ENCODE measurements at places on chromosomes 5 and 9.

- no peak for DNase-seq
Observed at GRCh38 chr5:118236108-118236849, 752.1 kb downstream of the DTWD2 start.

- no peak for DNase-seq
Observed at GRCh38 chr9:36905101-36906066, 128.7 kb downstream of the PAX5 start.

GRCh38 chr9:105144076-105144475, 100.4 kb upstream of the SLC44A1 start:
- DNase-seq, result no peak

GRCh38 chr5:171201310-171201709, 107.7 kb upstream of the TLX3 start:
- DNase-seq, result no peak

- DNase-seq, result no peak
Observed at GRCh38 chr9:131203431-131204218, 72.7 kb downstream of the FAM78A start.

GRCh38 chr9:130446101-130446861, 1.5 kb downstream of the ASS1 start:
- DNase-seq, result no peak

DNA sequence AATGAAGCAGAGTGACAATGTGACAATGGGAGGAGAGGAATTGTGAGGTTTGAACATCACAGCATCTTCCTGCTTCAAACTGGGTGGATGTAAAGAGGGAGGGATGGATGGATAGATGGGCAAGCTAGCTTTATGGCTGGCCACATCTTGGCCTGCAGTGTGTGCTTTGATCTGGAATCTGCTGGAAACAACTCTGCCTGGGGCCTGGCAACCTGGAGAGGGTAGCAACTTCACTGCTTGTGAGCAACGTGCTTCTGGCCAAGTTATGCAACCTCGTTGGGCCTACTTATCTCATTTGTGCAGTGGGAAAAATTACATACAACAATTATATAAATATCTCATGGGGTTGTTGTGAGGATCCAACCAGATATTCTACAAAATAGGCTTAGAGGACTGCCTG, 5.3 kb downstream of the IL9 start:
- DNase-seq, result no peak

DNA sequence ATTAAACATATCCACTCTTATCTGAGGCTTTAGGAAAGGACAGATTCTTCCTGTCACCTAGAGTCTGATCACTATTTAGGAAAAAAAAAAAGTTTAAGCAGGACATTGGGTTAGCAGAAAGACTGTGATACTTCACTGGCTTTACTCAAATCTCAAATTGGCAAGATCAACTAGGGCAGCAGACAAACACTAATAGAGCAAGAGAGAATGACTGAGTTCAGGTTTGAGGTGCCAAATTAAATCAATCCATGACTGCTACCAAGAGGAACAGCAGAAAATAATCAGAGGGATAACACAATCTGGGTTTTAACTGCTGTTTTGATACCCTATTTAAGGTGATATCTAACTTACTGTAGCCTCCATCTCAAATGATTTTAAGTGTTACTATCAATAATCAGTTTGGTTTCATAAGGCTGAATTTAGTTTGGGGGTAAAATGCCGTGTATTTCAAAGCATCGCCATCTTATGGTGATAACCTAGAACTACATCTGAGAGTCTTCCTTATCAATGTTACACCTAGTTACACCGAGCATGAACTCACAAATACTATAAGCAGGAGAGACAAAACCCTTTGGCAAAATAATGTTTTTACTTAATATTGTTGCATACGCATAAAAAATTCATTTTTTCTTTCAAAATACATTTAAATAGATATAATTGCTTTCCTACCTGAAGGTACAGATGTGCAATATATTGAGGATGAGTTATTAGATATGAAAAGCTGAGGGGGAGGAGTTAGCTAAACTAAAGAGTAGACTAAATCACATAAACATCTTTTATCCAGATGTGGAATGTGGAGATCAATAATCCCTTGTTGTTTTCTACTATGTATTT, 286.4 kb upstream of the CDH12 start:
- no peak for DNase-seq

- peak; percentile 25 for DNase-seq
Observed at GRCh38 chr9:36632892-36633291, 60.2 kb downstream of the MELK start.

DNA sequence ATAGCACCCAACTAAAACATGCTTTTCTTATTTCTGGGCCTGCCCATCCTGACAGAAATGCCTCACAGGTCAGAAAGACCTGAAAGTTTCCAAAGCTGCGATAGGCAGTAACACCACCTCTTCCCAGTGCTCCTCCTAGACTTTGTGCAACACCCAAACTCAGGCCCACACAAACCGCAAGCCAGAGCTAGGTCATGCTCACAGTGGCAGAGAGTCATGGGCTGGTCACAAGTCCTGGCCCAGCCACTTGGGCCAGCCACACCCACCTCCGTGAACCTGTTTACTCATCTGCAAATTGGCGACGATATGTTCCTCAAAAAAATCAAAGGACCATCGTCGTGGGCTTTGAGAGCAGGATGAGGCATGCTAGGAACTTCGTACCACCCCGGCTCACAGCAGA, 44.0 kb upstream of the SLC25A51 start:
- no peak for DNase-seq

Data from CD4-positive, alpha-beta T cell treated with Interleukin-17A for 1 hour (primary cell).